ENCODE measurements at places on chromosomes 11 and 22. TPM values are rescaled to one million over a fixed set of nuclear protein-coding genes. Genes with fewer than 3 reads are reported as not detected.

- no peaks in the 10 kb centered on the region for H3K27me3 ChIP-seq
- no peak overlapping the region for H3K4me3 ChIP-seq
- DNase-seq, result peak; percentile 74
Observed at GRCh38 chr11:8357891-8358566, 94.4 kb upstream of the LMO1 start.

- no peak overlapping the region for H3K27ac ChIP-seq
- no peaks in the 10 kb centered on the region for H3K36me3 ChIP-seq
- no peak overlapping the region for H3K4me3 ChIP-seq
- no peak for DNase-seq
Observed at GRCh38 chr11:28243581-28243980, 135.4 kb downstream of the METTL15 start.

DNA sequence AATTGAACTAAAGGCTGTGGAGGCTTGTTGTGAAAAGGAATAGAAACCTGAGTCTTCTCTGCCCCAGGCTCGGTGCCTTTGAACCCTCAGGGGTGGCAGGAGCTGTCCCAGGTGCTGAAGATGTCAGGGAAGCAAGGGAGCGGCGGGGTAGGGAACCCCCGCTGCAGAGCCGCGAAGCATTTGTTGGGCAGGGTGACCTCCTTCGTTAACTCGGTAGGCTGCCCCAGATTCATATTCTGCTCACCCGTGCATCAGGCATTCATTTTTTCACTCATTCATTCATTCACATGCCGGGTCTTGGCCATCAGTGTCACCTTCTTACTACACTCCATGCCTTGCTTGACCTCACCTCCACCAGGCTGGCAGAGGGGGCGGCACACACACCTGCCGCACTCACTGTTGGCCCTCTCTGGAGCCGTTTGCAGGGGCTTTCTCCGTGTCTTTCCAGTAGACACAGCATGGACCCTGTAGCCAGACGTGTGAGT, 618.9 kb downstream of the BRD1 start:
- H3K4me1 ChIP-seq, result no peaks in the 10 kb centered on the region
- H3K36me3 ChIP-seq, result no peaks in the 10 kb centered on the region
- H3K27ac ChIP-seq, result no peak overlapping the region
- H3K27me3 ChIP-seq, result no peaks in the 10 kb centered on the region

DNA sequence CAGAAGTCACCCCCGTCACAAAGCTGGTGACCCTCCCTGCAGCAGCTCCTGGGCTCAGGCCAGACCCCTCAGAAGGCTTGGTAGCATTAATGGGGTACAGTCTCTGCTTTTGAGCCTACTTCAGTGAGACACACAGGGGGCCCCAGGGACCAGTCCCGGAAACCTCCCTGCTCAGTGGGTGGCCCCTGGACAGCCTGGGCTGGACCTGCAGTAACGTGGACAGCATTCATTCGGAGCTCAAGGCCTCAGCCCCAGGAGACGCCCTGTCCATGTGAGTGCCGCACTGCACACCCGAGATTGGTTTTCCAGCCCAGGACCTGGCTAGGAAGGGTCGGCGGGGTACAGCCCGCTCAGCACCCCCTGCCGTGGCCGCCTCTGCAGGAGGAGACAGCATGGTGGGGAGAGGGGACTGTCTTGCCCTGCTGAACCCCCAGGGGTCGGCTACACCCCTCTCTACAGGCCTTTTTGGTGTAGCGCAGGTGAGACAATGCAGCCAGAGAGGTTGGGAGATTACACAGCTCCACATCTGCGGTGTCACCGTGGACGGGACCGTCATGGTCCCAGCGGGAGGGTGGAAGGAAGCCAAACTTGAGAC, 83.4 kb downstream of the FBLN1 start:
- H3K27ac ChIP-seq, result no peak overlapping the region
- H3K4me3 ChIP-seq, result no peak overlapping the region
- no peak for DNase-seq
- H3K27me3 ChIP-seq, result no peaks in the 10 kb centered on the region

- no peak overlapping the region for H3K4me3 ChIP-seq
- no peaks in the 10 kb centered on the region for H3K36me3 ChIP-seq
- no peaks in the 10 kb centered on the region for H3K4me1 ChIP-seq
- peak; percentile 31 for DNase-seq
- no peak overlapping the region for H3K27ac ChIP-seq
- H3K27me3 ChIP-seq, result no peaks in the 10 kb centered on the region
Observed at GRCh38 chr11:33674035-33674814, 26.4 kb downstream of the C11orf91 start.

Gene TSSK2
- total RNA-seq, result not detected

DNA sequence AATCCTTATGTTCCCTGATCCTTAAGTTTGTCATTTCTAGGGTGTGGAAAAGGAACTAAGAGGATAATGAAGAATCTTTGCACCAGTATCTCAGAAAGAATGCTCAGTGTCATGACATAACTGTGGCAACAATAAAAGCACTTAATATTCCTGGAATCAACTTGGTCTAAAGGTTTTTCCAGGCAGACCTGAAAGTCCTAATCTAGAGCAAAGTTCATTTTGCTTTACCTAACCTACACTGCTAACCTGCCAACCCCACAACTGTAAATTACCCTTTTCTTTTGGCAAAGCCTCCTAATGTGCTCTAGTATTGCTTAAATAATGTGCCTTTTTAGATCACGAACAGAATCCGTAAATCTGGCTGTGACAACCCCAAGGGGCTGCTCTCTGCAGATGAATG, 82.5 kb downstream of the AMBRA1 start:
- no peak overlapping the region for H3K27ac ChIP-seq
- peaks cover 3% of the 10 kb centered on the region for H3K4me1 ChIP-seq
- H3K27me3 ChIP-seq, result no peaks in the 10 kb centered on the region
- DNase-seq, result no peak
- H3K36me3 ChIP-seq, result peaks cover 49% of the 10 kb centered on the region

Gene TBX1
- 2.0 TPM for total RNA-seq

- H3K4me3 ChIP-seq, result peak overlapping the region; percentile 92
Observed at GRCh38 chr11:65712633-65713076, 603 bp downstream of the KAT5 start.

GRCh38 chr11:15985127-15985859, 371.1 kb downstream of the SOX6 start:
- no peaks in the 10 kb centered on the region for H3K4me1 ChIP-seq
- H3K36me3 ChIP-seq, result no peaks in the 10 kb centered on the region
- no peak overlapping the region for H3K27ac ChIP-seq
- peaks cover 8% of the 10 kb centered on the region for H3K27me3 ChIP-seq
- H3K4me3 ChIP-seq, result no peak overlapping the region
- no peak for DNase-seq

GRCh38 chr11:1302041-1302460, 7.4 kb downstream of the TOLLIP start:
- no peak overlapping the region for H3K4me3 ChIP-seq
- no peaks in the 10 kb centered on the region for H3K4me1 ChIP-seq
- DNase-seq, result peak; percentile 29
- no peak overlapping the region for H3K27ac ChIP-seq
- no peaks in the 10 kb centered on the region for H3K36me3 ChIP-seq

Gene CASP5
- total RNA-seq, result not detected

Gene PELI3
- 9.0 TPM for total RNA-seq

- H3K27me3 ChIP-seq, result no peaks in the 10 kb centered on the region
- H3K27ac ChIP-seq, result no peak overlapping the region
- DNase-seq, result no peak
- no peak overlapping the region for H3K4me3 ChIP-seq
- peaks cover 76% of the 10 kb centered on the region for H3K36me3 ChIP-seq
Observed at GRCh38 chr22:50417411-50418210, 57.2 kb downstream of the SBF1 start.

GRCh38 chr22:36913427-36914389, at the start of gene CSF2RB:
Gene CSF2RB (plus strand): TSS chr22:36913628. CDS start chr22:36922208, 8,580 bp downstream.
- peak; percentile 44 for DNase-seq
- no peaks in the 10 kb centered on the region for H3K36me3 ChIP-seq
- H3K27ac ChIP-seq, result no peak within 1 kb of the TSS
- H3K4me1 ChIP-seq, result no peaks in the 10 kb centered on the region
- H3K4me3 ChIP-seq, result no peak within 1 kb of the TSS

GRCh38 chr11:123472236-123472935, 42.3 kb downstream of the GRAMD1B start:
- H3K36me3 ChIP-seq, result peaks cover 16% of the 10 kb centered on the region
- H3K4me3 ChIP-seq, result no peak overlapping the region
- H3K27ac ChIP-seq, result no peak overlapping the region

DNA sequence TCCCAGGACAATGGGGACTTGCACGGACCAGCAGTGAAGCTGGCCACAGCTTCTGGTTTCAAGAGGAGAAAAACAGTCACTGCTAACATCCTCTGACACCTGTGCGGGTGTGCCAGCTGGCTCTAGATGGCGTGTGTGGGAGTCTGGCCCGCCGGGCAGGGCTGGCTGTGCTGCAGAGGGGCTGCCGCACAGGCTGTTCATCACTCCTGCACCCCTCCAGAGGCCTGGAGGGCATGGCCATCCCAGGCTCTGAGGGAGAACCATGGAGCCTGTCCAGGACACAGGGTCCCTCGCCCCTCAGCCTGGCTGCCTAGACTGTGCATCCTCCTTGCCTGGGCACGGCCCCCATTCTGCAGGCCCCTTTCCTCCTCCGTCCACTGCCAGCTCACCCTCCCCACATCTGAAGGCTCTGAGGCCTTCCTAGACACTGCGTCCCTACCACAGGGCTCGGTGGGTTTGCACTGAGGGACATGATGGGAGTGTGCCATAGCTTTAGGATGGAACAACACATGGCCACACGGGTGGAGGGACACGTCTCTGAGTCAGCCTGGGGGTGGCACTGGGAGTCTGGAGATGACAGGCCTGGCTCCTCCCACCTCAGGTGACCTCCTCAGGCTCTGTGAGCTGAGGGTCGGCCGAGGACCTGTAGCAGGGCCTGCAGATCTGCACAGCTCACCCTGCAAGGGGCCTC, 42.1 kb upstream of the GNB1L start:
- peaks cover 25% of the 10 kb centered on the region for H3K27me3 ChIP-seq
- H3K27ac ChIP-seq, result no peak overlapping the region
- no peak overlapping the region for H3K4me3 ChIP-seq
- DNase-seq, result peak; percentile 52
- H3K4me1 ChIP-seq, result peaks cover 7% of the 10 kb centered on the region

- peak overlapping the region; percentile 81 for H3K27ac ChIP-seq
- no peak overlapping the region for H3K4me3 ChIP-seq
- H3K36me3 ChIP-seq, result no peaks in the 10 kb centered on the region
- no peaks in the 10 kb centered on the region for H3K4me1 ChIP-seq
- H3K27me3 ChIP-seq, result no peaks in the 10 kb centered on the region
Observed at GRCh38 chr22:41479671-41480396, 10.9 kb downstream of the ACO2 start.

Gene MOV10L1
- 0.31 TPM for total RNA-seq

GRCh38 chr11:64697663-64698375, 25.2 kb downstream of the NRXN2 start:
- H3K27me3 ChIP-seq, result peaks cover 26% of the 10 kb centered on the region
- H3K27ac ChIP-seq, result no peak overlapping the region
- no peak for DNase-seq
- H3K4me3 ChIP-seq, result no peak overlapping the region

DNA sequence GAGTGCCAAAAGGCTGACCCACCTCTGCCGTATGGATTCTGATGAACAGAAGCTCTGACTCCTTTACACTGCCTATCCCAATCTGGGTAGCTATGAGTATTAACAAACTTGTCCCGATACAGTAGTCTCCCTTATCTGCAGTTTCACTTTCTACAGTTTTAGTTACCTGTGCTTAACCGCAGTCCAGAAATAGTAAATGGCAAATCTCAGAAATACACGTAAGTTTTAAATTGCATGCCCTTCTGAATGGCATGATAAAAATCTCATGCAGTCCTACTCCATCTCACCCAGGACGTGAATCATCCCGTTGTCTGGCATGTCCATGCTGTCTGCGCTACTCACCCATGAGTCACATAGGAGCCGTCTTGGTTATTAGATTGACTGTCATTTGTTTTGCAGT, 68.8 kb downstream of the SNX19 start:
- H3K27me3 ChIP-seq, result no peaks in the 10 kb centered on the region
- H3K36me3 ChIP-seq, result no peaks in the 10 kb centered on the region
- DNase-seq, result no peak

GRCh38 chr11:76443268-76443980, 1.4 kb upstream of the EMSY start:
- peaks cover 3% of the 10 kb centered on the region for H3K4me1 ChIP-seq
- peak overlapping the region; percentile 90 for H3K4me3 ChIP-seq
- peaks cover 16% of the 10 kb centered on the region for H3K36me3 ChIP-seq
- H3K27ac ChIP-seq, result no peak overlapping the region

DNA sequence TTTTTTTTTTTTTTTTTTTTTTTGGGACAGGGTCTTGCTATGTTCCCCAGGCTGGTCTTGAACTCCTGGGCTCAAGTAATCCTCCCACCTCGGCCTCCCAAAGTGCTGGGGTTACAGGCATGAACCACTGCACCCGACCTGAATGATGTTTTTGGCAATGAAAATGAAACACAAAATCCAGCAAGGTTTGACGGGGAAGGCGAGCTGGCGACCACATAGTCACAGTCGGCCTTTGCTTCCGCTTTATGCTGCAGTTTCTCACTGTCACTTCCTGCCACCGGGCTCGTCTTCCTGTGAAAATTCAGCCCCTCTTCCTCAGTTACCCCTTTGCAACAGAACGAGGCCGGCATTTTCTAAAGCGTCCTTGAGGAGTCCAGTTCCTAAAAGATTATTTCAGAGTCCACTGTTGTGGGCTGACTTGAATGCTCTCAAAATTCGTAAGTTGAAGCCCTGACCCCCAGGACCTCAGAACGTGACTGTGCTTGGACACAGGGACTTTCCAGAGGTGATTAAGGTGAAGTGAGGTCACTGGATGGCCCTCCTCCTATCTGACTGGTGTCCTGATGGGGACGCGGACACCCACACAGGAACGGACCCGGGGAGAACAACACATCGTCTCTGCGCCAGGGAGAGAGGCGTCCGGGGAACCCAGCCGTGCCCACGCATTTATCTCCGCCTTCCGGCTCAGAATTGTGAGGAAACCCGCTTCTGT, 2.9 kb upstream of the BID start:
- no peak for DNase-seq
- H3K4me3 ChIP-seq, result no peak overlapping the region
- H3K36me3 ChIP-seq, result no peaks in the 10 kb centered on the region
- no peak overlapping the region for H3K27ac ChIP-seq
- no peaks in the 10 kb centered on the region for H3K4me1 ChIP-seq

DNA sequence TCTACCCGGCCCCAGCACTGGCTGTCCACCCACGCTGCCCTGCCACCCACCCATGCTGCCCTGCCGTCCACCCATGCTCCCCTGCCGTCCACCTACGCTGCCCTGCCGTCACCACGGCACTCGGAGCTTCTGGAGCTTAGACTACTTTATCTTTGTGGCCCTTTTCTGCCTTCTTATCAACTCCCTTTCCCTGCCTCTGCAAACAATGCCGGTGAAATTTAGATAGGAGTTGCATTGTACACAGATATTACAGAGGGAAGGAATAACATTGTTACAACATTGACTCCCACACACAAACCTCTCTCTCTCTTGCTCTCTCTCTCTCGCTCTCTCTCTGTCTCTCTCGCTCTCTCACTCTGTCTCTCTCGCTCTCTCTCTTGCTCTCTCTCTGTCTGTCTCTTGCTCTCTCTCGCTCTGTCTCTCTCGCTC, 33.7 kb upstream of the BRSK2 start:
- H3K36me3 ChIP-seq, result no peaks in the 10 kb centered on the region
- DNase-seq, result no peak
- no peak overlapping the region for H3K27ac ChIP-seq
- no peaks in the 10 kb centered on the region for H3K27me3 ChIP-seq
- no peak overlapping the region for H3K4me3 ChIP-seq
- H3K4me1 ChIP-seq, result no peaks in the 10 kb centered on the region

Data from endodermal cell (in vitro differentiated cells).